ENCODE measurements at places on chromosomes 13 and 19.

- DNase-seq, result no peak
These were observed 238.7 kb downstream of the EFNB2 start for GRCh38 chr13:106296723-106297122.

DNA sequence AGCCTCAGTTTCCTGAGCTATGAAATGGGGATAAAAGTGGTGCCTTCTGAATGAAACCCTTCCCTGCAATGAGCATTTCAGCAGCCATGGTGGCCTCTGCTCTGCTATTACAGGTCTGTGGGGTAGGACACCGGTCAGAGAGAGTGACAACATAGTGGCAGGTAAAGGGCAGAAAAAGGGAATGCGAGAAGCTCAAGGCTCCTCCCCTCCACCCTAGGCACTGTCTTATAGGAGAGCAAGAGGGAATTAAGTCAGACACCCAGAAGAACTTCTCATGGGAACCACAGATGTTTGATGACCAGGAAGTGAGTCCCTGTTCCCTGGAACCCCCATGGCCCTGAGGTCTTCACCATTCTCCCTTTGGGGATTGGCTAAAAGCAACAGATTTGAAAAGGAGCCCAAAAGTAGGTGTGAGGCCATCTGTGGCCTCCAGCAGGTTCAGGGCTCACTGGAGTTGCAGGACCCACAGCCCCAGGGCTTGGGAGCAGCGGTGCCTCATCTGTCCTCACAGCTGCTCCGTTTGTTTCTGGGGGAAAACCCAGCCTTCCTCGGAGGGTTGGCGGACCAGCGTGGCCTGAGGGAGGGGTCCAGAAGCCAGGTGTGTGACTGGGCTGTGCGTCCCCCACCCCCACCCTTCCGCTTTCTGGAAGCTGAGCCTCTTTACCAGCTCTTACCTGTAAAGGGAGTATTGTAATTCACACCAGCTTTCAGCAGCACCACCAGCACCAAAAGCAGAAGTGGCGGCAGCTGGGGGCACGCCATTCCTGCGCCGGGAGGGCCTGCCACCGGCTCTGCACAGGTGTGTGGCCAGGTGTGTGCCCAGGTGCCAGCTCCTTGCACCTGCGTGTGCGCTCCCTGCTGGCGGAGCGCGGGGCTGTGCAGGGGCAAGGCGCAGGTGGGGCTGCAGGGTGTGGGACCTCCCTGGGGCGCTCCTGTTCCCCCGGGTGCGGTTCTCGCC lies 19.4 kb downstream of the IQCN start:
- no peak for DNase-seq

GRCh38 chr13:21668732-21669275 lies 2.1 kb upstream of the FGF9 start:
- no peak for DNase-seq

DNA sequence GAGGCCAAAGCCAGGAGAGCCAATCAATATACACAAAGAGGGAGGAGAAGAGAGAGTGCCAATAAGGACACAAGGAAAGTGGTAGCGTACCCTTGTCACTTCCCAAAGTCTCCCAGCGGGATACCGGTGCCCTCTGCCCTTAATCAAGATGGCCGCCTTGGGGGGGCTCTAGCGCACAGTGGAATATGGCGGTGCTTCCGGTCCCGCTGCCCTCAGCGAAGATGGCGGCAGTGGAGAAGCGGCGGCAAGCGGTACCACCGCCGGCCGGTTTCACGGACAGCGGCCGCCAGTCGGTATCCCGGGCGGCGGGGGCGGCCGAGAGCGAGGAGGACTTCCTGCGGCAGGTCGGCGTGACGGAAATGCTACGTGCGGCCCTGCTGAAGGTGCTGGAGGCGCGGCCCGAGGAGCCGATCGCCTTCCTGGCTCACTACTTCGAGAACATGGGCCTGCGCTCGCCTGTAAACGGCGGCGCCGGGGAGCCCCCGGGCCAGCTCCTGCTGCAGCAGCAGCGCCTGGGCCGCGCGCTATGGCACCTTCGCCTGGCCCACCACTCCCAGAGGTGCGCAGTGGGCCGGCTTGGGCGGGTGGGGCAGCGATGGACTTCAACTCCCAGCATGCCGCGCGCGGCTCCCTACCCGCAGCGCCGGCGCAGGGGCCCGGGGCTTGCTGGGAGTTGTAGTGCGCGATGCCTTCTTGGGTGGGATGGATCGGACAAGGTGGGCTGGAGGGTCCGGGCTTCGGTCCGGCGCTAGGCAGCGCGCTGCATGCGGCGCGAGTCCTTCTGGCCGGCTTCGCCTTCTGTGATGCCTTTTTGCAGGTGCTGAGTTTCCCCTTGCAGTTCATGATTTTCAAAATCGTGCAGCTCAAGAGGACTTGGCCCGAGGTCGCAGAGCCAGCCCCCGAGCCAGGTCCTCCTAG lies at the start of gene TPGS1:
TPGS1 (plus strand) TSS at position 212 of the 918 bp plus-strand sequence; CDS start at position 222, 10 bp downstream.
- DNase-seq, result peak; percentile 93

DNA sequence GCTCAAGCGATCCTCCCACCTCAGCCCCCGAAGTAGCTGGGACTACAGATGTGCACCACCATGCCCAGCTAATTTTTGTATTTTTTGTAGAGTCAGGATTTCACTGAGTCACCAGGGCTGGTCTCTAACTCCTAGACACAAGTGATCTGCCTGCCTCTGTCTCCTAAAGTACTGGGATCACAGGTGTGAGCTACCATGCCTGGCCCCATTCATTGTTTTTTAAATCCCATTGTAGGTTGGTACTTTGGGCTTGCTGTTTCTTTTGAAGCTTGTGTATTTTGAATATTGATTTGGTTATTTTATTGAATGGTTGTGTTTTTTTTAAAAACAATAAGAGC lies 26.7 kb downstream of the ZMYM2 start:
- DNase-seq, result no peak

DNA sequence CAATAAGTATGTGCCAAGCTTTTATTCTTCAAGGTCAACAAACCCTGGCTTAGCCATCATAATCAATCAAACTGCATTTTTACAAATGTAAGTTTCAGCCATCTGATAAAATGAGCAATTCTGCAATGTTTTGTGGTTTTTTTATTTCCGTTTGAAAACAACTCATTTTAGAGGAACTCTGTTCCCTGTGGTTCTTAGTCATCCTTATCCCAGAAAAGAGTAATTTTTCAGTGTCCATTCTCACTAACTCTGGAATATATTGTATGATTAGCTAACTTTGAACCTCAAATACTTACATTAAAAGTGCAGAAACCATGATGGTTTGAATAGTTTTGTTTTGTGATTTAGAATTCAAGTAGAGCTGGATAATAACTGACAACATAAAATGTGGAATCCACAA lies 87.6 kb downstream of the IRS2 start:
- DNase-seq, result no peak

DNA sequence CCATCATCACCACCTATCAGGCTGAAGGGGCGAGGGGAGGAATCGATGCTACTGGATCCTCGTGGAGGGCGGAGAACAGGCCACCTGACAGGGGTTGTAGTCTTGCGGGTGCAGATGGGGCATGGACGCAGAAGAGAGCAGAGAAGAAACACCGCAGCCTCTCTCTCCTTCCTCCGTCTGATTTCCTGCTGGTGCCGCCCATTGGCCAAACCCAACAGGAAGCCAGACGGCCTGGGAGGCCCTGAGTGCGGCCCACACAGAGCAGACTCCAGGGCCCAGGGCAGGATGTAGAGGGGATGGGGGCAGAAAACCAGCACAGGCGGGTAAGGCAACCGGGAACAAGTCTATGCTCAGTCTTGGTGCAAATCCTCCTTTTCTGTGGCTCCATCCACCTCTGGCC lies 15.4 kb downstream of the CEBPA start:
- DNase-seq, result no peak

DNA sequence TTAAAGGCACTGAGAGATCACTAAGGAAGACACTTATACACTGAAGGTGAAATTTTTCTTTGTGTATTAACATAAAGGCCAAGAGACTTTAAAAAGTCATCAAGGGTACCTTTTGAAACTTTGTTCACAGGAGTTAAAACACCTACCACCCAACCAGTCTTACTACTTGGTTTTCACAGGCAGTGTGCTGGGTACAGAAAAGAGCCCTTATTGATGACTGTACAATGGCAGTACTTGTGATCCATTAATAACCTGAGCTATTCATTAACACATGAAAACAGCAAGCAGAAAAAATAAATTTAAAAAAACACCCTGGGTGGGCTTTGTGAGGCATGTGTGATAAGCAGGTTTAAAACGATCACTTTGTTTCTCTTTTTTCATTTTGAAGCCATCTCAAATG lies 148.9 kb downstream of the TBC1D4 start:
- DNase-seq, result no peak

DNA sequence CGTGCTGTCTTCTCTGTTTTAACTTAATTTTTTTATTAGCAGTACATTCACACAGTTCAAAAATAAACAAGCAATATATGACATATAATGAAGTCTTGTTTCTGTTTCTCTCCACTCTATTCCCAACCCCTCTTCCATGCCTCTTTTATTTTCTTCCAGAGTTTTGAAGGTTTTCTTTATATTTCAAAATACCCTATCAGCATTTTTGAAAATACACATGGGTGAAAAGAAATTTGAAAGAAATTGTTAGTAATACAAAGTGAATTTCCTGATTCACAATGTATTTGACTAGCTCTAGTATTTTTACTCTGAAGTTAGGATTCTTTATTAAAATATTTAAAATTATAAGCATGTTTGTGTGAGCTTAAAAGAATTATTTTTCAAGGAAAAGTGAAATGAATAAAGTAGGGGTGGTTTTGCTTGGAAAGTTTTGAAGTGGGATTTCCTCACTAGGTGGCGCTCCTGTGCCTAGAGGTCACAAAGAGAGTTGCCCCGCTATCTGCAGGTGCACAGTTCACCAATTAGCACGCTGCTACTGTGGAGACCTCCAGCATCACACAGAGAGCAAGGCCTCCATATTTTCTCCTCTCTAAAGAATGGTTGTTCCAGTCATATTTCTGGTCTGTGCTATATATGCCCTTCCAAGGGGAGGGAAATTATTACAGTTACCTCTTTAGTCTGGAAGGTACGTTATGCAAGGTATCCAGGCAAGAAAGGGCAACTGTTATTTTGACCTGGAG lies 37.6 kb downstream of the SOX21 start:
- DNase-seq, result peak; percentile 73

Measured in BE2C (cell line).